NCI-H82 (cell line): ENCODE measurements at places on chromosomes 11 and 22.

GRCh38 chr11:111745719-111746504 lies 20.3 kb downstream of the PPP2R1B start:
- no peak for DNase-seq

DNA sequence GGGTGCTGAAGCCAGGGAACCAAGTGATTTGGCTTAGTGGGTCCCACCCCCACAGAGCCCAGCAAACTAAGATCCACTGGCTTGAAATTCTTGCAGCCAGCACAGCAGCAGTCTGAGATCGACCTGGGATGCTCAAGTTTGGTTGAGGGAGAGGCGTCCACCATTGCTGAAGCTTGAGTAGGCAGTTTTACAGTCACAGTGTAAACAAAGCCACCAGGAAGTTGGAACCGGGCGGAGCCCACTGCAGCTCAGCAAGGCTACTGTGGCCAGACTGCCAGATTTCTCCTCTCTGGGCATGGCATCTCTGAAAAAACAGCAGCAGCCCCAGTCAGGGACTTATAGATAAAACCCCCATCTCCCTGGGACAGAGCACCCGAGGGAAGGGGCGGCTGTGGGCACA lies 424.1 kb upstream of the TENM4 start:
- no peak for DNase-seq

DNA sequence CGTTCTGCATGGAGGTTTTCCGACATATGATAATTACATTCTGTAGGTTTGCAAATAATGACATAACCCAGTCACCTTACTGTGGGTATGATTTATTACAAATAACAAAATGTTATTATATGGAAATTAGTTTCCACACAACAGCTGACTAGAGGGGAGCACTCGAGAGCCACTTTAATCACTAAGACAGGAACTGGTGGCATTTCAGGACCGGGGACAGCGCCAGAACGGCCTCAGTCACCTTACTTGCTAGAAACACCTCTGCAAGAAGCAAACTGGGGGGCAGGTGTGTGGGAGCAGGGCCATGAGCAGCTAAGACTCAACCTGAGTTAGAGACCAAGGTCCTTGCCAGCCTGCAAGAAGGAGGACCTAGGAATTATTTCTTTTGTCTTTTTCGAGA lies 199.9 kb downstream of the DSCAML1 start:
- no peak for DNase-seq

DNA sequence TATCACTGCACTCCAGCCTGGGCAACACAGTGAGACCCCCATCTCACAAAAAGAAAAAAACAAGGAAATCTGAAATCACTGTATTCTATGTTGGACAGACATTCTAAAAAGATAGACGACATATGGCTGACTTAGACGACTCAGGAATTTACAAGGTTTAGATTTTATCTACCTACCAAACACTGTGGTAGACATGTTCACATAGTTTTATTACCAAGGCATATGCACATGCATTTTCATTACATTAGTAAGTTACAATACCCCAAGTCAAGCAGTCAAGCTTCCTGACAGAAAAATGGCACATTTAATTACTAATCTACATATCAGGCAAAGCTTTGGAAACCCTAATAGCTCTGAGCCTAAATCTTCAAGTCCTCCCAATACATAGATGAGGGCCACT lies 262.2 kb downstream of the TTC28 start:
- no peak for DNase-seq

DNA sequence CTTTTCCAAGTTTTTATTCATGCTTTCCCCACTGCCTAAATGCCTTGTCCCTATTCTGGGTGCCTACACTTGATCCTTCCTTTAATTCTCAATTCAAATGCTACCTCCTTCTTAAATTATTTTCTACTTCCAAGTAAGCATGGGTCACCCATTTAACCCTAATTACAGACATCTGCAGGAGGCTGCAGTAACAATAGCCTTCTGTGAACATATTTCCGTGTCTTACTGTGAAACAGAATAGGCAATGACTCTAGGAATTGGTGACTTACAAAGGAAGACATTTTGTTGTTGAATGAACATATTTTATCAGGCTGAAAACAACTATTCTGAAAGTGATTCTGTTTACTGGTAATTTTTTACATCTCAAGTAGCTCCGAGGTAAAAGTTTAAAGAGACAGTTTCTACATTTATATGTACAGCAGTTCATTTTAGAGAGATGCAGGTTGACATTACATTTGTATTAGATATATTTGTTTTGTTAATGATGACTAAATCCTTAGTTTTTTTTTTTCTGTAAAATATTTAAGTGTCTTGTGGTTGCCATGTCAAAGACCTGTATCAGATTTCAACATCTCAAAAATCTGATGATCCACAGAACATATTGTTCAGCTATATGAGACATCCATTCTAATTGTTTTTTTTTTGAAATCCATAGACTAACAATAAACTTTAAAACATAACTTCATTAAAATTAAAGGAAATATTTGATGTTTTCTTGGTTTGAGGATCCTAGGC lies 316.8 kb downstream of the CASP12 start:
- no peak for DNase-seq

GRCh38 chr11:117752071-117752470 lies 44.9 kb downstream of the DSCAML1 start:
- peak; percentile 32 for DNase-seq

DNA sequence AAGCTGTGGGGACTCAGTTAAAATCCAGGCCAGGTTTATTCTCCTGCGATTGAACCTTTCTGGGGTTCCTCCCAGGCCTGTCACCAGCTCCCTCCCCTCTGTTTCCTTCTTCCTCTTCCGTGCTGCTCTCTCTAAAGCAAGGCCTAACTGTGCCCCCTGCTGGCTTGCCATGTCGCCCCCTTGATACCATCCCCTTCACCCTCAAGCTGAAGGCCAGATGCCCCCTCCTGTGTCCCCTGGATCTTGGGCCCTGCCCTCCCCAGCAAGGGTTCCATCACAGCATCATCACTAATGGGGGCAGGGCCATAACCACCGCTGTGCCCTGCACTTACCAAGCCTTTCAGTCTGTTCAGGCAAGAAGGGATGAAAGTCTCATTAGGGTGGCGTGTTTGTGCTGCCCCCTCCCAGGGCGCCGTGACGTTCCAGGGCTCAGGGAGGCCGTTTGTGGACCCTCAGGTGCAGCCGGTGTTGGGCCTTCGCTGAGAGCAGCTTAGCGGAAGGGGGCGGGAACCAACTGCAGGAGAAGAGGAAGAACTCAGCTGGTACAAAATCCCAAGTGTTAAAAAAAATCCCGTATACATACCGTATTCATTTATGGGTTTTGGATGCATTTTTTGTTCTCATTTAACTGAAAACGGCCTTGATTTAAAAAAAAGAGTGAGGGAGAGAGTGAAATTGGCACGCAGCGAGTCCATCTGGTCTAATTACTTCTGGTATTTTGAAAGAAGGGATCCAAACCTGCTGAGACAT lies 69.9 kb downstream of the MPPED1 start:
- peak; percentile 21 for DNase-seq

DNA sequence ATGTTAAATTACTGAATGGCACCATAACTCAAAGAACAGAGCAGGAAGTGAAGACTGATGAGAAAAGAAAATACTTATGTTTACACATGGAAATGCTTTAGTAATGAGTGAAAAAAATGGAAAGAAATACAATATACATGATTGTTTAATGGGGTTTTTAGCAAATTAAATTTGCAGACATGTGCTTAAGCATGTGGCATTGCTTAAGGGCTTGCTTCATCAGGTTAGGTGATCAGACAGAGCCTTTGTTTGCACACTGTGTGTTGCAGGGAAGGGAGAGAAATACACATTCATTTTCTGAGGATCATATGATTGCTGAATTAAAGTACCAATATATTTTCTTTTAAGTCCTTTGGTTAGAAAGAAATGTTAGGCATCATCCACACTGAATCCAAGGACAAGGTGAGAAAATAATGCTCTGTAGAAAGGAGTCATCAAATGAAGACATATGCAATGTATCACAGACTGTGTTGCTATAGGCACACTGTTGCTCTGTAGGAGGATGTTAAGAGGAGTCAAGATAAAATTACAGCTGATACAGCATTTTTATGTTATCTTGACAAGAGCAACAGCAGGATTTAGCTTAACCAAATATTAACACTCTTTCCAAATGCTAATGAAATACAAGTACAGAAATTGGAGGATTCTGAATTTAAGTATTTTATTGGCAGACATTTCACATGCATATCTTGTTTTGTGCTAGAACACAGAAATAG lies 23.4 kb upstream of the ARHGAP20 start:
- DNase-seq: no peak

DNA sequence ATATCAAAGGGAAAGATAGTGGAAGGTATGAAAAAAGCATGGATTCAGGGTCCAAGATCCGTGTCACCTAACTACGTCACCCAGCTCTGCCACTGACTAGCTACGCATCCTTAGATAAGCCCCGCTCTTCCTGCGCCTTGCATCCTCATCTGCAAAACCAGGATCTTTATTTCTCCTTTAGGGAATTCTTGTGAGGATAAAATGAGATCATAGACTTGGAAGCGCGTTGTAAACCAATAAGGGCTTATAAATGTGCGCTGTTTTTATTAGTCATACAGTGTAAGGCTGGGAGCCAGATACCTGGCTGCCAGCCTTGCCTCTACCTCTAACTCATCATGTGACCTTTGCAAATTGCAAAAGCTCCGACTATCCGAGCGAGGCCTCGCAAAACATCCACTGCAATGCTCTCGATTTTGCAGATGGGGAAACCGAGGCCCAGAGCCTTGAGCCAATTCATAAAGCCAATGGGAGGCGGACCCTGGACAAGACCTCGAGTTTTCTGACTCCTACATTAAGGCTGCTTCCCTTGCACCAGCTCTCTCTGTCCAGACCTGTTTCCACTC lies 753 bp downstream of the PRPF19 start:
- peak; percentile 46 for DNase-seq

GRCh38 chr11:94303966-94304958 lies at the start of gene IZUMO1R:
IZUMO1R (plus strand) TSS chr11:94304580; CDS start chr11:94305637, 1,057 bp downstream.
- no peak for DNase-seq

DNA sequence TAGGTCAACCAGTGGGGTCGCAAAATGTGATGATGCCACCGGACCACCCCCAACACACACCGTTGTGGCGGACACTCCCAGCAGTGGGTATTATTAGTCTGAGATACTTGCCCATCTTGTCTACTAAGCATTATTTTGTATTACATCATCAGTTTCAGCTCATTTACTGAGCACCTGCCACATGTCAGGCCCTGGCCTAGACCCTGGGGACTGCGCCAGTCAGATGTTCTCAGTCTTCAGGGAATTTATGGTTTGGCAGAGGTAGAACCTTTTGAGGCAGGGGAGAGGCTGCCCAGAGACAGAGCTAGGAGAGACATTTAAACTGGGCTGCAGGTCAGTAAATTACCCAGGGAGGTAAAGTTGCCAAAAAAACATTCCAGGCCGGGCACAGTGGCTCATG lies 43.1 kb upstream of the GCAT start:
- DNase-seq: peak; percentile 16

DNA sequence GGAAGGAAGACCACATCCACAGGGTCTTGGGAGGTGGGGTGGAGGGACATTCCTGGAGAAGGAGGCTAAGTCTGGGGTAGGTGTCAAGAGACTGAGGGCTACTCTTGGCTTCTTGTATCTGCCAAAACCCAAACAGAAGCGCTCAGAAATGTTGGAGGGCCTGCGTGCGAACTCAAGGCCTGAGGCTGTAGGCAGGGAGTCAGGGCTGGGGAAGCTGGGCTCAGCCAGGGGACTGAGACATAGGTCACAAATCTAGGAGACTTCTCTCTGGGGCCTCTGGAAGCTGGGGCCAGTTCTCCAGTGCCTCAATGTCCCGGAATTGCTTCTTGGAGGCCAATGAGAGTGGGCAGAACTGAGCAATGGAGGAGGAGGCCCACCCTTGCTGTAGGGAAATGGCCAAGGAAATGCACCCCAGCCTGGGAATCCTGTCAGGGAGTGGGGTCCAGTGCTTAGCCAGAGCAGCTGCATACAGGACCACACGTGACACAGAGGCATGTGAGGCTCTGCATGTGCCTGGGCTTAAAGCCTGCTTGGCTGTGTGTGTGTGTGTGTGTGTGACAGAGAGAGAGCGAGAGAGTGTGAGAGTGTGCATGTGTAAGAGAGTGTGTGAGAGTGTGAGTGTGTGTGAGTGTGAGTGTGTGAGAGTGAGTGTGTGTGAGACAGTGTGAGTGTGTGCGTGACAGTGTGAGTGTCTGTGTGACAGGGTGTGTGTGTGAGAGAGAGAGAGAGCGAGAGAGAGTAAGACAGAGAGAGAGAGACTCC lies 141.3 kb downstream of the ST3GAL4 start:
- peak; percentile 20 for DNase-seq

- peak; percentile 90 for DNase-seq
These were observed 13.4 kb downstream of the TNKS1BP1 start for GRCh38 chr11:57311109-57311936.

DNA sequence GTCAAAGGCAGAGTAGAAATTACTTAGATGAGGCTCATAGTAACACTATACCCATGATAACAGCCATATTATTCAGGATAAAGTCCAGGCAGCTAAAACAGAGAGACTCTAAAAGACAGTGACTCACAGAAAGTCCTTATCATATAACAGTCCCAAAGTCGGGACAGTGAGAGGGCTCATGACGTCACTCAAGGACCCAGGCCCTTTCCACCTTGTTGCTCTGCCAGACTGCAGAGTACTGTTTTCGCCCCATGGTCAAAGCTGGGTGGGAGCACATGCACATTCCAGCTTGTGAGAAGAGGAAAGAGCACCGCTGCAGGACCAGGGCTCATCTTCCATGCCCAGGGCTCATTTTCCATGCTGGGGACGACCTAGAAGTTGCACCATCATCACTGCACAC lies 29.4 kb upstream of the NUP50 start:
- no peak for DNase-seq

DNA sequence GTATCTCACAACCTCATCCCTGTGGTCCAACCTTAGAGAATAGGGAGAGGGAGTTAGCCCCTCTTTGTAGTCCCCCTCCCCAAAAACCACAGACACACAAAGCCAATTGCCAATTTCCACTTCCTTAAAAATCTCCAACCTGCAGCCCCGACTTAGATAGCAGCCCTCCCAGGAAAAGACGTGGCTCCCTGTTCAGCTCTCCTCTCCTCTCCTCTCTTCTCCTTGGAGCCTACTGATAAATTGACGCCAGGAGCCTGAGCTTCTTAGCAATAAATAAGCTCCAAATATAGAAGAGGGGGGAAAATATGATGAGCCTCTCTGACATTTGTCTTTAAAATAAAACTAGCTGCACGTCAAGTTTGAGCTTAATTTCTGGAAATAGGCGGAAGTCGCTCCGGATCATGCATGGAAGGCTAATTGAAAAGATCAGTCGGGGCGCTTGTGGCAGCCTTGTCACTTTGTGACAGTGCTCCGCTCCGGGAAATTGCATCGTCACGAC lies 7.3 kb downstream of the PAX6 start:
- no peak for DNase-seq
